ENCODE measurements at places on chromosomes 4 and X.

- no peak for DNase-seq
Measured at GRCh38 chrX:10167573-10167972, 10.8 kb downstream of the CLCN4 start.

DNA sequence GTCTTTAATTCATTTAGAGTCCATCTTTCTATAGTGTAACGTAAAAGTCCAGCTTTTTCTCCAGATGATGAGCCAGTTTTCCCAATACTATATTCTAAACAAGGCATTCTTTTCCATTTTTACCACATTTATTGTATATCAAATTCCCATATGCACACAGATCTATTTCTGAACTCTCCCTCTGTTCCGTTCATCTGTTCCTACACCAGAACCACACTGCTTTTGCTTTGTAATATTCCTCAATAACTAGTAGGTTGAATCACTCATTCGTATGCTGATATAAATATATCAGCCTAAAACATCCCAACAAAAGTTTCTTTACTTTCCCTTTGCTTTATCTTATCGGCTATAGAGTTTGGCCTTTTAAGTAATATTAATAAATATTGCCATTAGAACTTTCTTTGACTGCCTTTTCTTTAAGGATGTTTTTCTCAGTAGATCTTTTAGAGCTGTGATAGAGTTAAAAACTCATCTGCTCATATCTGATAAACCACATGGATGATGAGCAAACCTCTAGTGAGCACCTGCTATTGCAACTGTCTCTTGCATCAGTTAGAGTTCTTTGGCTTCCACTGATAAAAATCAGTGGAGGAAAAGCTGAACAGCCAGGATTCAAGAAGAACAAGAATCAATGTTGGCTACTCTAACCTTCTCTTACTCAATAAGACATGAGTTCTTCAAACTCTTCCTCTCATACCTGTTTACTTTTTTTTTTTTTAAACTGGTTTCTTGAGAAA, 13.1 kb upstream of the RPL34 start:
- DNase-seq: no peak

GRCh38 chr4:112731715-112732114, 94.8 kb downstream of the LARP7 start:
- no peak for DNase-seq

DNA sequence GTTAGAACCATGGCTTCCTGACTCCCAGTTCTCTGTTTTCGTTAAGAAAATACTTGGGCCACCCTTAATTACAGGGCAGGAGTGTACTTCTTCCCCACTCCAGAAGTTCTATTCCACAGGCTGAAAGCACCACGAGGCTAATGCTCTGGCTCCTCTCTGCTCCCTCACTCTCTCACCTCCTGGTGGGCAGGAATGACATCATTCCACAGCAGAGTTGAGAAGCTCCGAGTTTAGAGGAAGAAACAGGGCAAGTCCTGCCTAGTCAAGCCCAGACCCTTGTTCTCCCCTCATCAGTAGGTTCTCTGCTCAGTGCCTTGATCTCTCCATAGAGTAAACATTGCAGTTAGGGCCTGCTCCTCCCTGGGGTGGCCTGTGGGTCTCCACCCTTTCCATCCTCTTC, 343.8 kb upstream of the CLNK start:
- no peak for DNase-seq

- DNase-seq: peak; percentile 53
Measured at GRCh38 chrX:53695946-53696549, 9.5 kb upstream of the HUWE1 start.

DNA sequence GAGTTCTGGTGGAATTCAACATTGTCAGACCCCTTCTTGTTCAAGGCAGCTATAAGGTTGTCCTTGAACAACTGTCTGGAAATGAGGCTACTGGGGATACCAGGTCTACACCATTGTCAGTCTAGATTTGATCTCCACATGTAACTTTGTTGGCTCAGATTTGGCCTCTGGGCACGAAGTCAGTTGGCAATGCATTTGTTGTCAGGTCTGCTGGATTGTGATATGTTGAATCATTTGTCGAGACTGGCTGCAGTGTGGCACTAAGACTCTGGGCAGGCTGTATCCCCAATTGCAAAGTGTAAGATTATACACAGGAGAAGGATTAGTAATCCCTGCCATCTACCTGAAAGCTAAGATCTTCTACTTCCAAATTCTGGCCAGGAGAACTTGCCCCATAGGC, 26.5 kb downstream of the ZNF81 start:
- DNase-seq: no peak

DNA sequence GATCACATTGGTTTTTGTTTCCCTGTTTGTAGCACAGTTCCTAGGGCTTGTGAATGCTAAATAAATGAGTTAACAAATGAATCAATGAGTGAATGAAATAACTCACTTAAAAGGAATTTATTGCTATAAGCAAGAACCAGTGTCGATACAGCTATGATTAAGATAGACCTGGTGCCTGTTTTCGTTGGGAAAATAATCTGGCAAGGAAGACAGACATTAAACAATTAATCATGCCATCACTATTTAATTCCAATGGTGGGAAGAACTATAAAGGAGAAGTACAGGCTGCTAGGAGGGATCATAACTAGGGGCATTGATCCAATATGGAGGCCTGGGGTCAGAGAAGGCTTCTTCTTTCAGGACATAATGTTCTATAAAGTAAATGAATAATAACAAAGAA, 4.5 kb upstream of the CBR4 start:
- DNase-seq: no peak

All from NCI-H146 (cell line).